Tibial artery (tissue), 4 donors: ENCODE measurements at places on chromosomes 2 and 18.

- DNase-seq, result no peak
- no peak overlapping the region for H3K27ac ChIP-seq
- H3K27me3 ChIP-seq, result no peaks in the 10 kb centered on the region
- H3K36me3 ChIP-seq, result no peaks in the 10 kb centered on the region
- H3K4me3 ChIP-seq, result no peak overlapping the region
These were observed 112.9 kb upstream of the CNTNAP5 start for GRCh38 chr2:123912171-123912570.

DNA sequence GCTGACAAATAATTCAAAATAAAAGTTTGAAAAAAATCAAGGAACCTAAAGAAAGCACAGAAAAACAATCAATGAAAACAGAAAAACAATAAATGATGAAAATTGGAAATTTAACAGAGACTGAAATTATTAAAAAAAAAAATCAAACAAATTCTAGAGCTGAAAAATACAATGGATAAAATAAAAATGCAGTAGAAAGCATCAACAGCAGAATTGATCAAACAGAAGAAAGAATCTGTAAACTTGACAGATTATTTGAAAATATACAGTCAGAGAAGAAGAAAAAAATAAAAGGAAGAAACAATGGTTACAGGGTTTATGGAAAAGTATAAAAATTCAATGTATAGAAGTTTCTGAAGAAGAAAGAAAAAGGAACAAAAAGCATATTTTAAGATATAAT lies 16.2 kb downstream of the SERPINB4 start:
- H3K4me3 ChIP-seq, result no peak overlapping the region
- H3K4me1 ChIP-seq, result no peaks in the 10 kb centered on the region
- H3K27me3 ChIP-seq, result no peaks in the 10 kb centered on the region
- no peak overlapping the region for H3K27ac ChIP-seq

GRCh38 chr18:73787316-73787715 lies 360.3 kb downstream of the FBXO15 start:
- no peak for DNase-seq
- no peaks in the 10 kb centered on the region for H3K27me3 ChIP-seq
- no peak overlapping the region for H3K27ac ChIP-seq

DNA sequence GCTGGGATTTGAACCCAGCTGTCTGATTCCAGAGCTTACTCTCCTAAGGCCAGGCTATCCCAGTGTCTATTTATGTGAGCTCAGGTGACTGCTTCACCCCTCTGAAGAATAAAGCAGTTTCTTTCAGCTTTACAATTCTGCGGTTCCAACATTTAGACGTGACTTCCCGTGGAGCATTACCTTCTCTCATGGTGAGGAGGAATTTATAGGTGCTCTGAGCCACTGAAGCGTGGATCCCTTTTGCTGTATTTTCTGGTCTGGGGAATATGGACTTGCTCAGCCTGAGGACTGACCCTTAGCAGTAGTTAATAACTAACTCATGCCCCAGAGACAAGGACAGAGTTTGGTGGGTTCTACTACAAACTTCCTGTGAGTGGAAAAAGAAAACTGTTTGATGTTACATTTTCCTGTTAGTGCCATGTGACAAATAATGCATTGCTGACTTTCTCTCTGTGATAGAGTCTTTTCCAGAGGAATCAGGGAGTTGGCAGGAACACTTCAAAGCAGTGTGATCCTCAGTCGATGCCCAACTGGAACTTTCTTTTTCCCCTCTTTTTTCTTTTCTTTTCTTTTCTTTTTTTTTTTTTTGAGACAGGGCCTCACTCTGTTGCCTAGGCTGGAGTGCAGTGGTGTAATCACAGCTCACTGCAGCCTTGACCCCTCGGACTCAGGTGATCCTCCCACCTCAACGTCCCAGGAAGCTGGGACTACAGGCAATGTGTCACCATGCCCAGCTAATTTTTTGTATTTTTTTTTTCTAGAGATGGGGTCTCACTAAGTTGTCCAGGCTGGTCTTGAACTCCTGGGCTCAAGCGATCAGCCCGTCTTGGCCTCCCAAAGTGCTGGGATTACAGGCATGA lies 21.9 kb downstream of the CASP10 start:
- no peak overlapping the region for H3K4me3 ChIP-seq
- DNase-seq, result no peak
- no peaks in the 10 kb centered on the region for H3K4me1 ChIP-seq
- no peak overlapping the region for H3K27ac ChIP-seq
- H3K36me3 ChIP-seq, result no peaks in the 10 kb centered on the region
- H3K27me3 ChIP-seq, result no peaks in the 10 kb centered on the region

GRCh38 chr2:240820607-240821428 lies 799 bp upstream of the KIF1A start:
- peaks cover 22% of the 10 kb centered on the region for H3K4me1 ChIP-seq
- H3K36me3 ChIP-seq, result no peaks in the 10 kb centered on the region
- no peak for DNase-seq
- H3K4me3 ChIP-seq, result no peak overlapping the region
- no peak overlapping the region for H3K27ac ChIP-seq

- H3K27me3 ChIP-seq, result no peaks in the 10 kb centered on the region
- peak; percentile 59 for DNase-seq
- H3K36me3 ChIP-seq, result no peaks in the 10 kb centered on the region
- H3K4me1 ChIP-seq, result peaks cover 24% of the 10 kb centered on the region
- no peak overlapping the region for H3K4me3 ChIP-seq
- no peak overlapping the region for H3K27ac ChIP-seq
These were observed 9.2 kb downstream of the HS6ST1 start for GRCh38 chr2:128309280-128310093.
